ENCODE measurements at places on chromosomes 12 and 14.

- DNase-seq: peak; percentile 82
Observed at GRCh38 chr14:104689109-104689880, at the start of gene INF2. Gene INF2, plus strand, starts transcription at chr14:104689618. Its CDS starts 11,748 bp downstream, at chr14:104701366.

DNA sequence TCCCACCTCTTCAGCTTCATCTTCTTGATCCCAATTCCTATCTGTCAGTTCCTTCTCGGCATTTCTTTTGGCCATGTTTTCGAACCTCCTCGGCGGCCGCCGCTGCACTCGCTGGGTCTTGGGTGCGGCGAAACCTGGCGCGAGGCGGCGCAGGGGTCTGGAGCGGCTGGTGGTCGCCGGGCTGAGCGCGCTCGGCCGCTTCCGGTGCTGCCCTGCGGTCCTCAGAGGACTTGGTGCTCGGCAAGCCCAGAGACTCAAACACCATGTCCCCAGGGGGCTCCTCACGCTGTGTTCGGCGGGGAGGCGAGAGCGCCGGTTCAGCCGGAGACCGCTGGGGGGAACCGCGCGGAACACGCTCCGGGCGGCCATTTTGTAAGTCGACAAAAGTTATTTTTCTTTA is 51.8 kb downstream of the PPP1R36 start:
- no peak for DNase-seq

- peak; percentile 15 for DNase-seq
Observed at GRCh38 chr12:82326905-82327503, 31.2 kb downstream of the CCDC59 start.

- no peak for DNase-seq
Observed at GRCh38 chr12:6981152-6982052, 10.7 kb downstream of the EMG1 start.

DNA sequence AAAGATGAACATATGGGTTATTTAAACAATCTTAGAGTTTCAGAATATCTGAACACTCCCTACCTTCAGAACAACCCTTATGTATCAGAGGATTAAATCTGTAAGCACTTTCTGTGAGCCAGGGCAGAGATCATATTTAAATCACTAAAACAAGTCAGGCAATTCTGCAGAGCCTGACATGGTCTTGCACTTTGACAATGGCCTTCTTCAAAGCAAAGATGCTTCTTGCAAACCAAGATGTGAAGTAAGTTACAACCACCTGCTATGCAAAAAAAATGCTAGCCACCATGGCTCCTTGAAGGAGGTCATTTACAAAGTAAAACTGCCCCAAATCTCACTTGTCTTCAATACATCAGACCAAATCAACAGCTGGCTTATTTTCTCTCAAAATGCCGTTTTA is 3.2 kb downstream of the PPP1CC start:
- no peak for DNase-seq

DNA sequence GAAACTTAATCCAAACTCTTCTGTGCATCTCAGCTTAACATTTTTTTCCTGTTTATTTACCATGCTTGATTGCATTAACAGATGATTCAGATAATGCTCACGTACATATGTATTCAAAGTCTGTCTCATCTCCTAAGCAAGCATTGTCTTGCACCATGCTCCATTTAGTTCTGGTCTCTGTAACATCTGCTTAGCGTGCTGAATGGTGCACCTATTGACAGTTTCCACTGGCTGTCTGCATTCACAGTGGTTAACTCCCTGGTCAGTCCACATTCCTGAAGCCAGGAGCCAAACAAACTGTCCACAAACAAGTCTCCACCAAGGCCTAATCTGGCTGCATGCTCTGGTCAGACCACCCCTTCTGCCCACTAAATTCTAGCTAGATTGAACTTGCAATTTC is 83.9 kb downstream of the KNTC1 start:
- DNase-seq: no peak
